ENCODE measurements at places on chromosomes 5 and 9.
A peak's percentile ranks its signal among the peaks of the same experiment; 100 is the strongest.

DNA sequence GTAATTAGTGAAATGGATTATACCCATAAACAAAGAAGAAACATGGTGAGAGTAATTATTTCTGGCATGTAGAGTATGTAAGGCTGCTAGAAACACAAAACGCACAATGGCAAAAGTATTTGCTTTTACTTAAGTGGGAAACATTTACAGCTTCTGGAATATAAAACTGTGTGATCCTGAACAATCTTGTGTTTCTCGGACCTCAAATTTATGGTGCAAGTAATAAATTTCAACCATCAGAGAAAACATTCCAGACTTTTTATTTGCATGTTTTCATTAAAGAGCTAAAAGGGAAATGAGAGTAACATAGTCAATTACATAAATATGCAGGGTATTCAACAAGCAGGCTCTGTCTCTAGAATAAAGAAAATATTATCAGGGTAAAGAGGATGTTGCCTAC is 17.2 kb upstream of the PRR16 start:
- DNase-seq = no peak

DNA sequence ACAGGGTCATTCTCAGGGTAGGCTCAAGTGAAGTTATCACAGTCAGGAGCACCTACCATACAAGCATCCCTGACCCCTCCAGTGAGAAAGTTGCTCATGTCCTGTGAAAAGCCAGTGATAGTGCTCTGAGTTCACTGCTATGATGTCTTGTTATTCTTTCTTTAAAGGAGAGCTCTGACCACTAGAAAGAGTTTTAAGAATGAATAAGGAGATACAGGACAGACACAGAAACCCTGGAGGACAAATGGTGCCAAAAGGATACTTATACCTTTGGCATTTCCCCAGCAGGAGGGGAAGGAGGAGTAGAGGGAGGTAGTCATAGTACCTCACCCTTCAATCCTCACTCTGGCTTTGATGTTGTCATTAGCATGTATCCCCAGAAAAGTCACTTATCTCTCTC is 84.0 kb upstream of the AGXT2 start:
- DNase-seq = no peak

- peak; percentile 56 for DNase-seq
Observed at GRCh38 chr5:136080483-136081216, 51.9 kb downstream of the TGFBI start.

GRCh38 chr5:124262470-124262869 is 484.0 kb downstream of the ZNF608 start:
- no peak for DNase-seq

GRCh38 chr9:96399325-96399633 is 15.8 kb upstream of the SLC35D2 start:
- no peak for DNase-seq

- no peak for DNase-seq
Observed at GRCh38 chr5:145931718-145932117, 4.7 kb upstream of the SH3RF2 start.

- DNase-seq = no peak
Observed at GRCh38 chr9:98500337-98500919, 208.3 kb downstream of the GABBR2 start.

- DNase-seq = no peak
Observed at GRCh38 chr5:134437340-134437846, 25.7 kb upstream of the CDKN2AIPNL start.

GRCh38 chr9:99085949-99086948 is 18.7 kb upstream of the TGFBR1 start:
- DNase-seq = no peak

DNA sequence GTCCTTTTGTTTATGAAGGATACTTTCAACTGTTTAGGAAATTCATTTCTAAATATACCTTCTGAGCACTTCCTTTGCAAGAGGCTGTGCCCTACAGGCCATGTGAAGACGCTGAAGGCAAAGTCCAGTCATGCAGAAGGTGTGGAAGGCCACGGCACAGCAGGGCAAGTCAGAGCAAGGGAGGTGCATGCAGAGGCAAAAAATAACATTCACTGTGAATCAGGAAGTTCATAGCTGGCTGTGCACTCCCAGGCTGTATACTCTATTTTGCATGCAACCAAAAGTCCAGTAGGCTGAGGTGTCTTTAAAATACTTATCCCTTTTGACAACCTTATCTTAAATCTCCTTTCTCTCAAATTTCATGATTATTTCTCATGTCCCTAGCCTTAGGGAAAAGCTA is 50.3 kb downstream of the GNAQ start:
- no peak for DNase-seq

DNA sequence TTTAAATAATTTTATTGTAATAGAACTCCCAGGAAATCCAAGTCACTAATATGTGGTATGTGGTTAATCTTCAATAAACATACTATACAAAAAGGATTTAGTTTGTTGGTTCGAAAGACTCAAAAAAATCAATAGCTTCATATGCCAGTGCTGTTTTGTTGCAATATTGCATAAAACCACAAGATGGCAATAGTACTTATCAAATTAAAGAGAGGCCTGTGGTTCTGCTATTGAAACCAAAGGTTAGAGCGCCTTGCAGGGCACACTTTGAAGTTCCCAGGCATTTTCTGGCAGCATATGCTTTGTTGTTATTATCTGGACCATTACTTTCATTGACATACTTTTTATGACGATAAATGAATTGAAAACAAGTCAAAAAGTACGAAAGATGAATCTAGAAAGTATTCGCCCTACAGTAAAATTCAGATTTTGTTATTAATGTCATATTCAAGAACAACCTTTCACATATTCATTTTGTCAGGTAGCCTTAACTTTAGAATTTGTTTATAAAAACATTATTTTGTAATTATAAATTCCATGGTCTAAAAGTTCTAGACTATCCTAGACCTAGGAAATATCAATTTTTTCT is 316.3 kb downstream of the MCTP1 start:
- no peak for DNase-seq

GRCh38 chr9:110188991-110189390 is 19.0 kb downstream of the C9orf152 start:
- DNase-seq = no peak
